Substantia nigra (tissue), 51 donors: ENCODE measurements at places on chromosomes 16 and 17.

- no peak for DNase-seq
Measured at GRCh38 chr16:66519482-66520373, 30.2 kb downstream of the TK2 start.

DNA sequence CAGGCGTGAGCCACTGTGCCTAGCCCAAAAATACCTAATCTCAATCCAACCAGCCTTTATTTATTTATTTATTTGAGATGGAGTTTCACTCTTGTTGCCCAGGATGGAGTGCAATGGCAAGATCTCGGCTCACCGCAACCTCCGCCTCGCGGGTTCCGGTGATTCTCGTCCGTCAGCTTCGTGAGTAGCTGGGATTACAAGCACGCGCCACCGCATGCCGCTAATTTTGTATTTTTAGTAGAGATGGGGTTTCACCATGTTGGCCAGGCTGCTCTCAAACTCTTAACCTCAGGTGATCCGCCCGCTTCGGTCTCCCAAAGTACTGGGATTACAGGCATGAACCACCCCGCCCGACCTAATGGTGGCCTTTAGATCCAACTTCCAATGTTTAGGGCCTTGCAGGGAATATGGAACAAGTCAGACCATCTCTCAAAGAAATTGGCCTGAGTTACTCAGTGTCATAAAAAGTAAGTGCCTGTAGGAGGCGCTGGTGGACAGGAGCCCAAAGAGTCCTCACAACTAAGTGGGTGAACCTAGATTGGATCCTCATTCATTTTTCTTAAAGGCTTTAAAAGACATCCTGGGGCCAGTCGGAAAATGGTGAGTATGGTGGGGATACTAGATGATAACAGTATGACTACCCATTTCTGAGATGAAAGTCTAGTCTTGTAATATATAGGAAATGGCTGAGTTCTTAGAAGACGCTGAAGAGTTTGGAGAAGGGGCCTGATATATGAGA lies 4.6 kb downstream of the ZSCAN10 start:
- no peak for DNase-seq

GRCh38 chr16:65510850-65511249 lies 389.0 kb upstream of the CDH11 start:
- no peak for DNase-seq

DNA sequence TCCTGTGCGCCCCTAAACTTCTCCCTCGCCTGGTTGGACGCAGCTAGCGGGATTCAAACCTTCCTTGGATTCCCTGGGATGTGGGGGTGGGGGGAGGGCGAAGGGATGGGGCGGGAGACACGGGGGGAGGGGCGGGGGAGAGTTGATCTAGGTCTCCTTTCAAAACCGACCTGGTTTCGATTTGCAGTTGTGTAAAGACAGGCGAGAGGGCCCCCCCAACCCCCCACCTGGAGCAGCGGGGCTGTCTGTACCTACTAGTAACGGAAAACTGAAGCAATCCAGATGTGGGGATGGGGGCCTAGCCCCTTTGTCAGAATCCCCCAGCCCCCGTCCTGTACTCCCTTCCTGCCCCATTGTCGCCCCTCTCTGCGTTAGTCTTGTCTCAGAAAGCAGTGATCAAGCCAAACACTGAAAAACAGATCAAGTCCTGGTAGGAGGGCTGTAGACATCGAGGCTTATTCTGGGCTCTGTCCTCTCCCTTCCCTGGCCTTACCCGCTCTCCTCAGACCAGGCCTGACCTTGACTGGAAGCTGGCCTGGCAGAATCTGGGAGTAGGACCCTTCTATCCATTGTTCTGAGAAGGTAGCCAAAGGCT lies 902 bp downstream of the DLX4 start:
- no peak for DNase-seq

DNA sequence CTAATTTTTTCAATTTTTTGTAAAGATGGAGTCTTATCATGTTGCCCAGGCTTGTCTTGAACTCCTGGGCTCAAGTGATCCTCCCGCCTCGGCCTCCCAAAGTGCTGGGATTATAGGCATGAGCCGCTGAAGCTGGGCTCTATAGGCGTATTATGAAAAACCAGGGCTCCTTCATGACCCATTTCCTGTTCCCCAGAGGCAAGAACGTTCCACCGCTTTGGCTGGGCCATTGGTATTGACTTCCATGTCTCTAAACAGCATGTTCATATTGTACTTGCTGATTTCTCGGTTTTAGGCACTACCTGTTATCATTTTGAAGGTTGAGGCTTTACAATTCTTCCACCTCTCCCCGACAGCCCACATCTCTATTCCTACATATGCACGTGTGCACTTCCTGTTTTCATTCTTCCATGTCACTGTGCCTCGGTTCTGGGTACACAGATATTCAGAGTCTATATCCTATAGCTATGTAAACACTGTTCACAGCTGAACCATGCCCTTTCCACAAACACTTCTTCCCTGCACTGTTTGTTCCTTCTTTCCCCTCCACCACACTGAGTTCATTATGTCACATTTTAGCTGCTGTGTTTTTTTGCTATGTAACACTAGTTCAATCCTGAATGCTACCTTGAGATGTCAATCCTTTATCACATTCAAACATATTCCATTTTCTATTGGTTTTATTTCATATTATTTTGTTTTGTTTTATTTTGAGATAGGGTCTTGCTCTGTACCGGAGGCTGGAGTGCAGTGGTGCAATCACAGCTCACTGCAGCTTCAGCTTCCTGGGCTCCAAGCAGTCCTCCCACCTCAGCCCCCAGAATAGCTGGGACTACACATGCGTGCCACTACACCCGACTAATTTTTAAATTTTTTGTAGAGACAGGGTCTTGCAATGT lies 16.8 kb upstream of the MAPK3 start:
- DNase-seq: no peak

DNA sequence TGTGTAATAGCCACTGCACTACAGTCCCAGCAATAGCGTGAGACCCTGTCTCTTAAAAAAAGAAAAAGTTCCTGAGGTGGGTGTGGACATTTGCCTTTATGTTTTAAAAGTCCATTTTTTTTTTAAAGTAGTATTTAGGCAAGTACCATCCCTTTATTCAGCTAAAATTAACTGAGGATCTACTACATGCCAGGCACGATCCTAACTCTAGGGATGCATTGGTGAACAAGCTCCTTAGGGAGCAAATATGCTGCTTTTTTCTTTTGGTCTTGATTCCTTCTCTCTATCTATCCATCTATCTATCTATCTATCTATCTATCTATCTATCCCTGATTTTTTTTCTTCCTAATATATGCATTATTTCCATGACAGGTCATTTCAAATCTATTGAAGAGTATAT lies 44.7 kb downstream of the CMTM3 start:
- DNase-seq: no peak

GRCh38 chr17:78325076-78325687 lies 34.7 kb downstream of the SOCS3 start:
- DNase-seq: no peak

- DNase-seq: no peak
Measured at GRCh38 chr17:77153999-77154586, 13.3 kb downstream of the SEC14L1 start.

DNA sequence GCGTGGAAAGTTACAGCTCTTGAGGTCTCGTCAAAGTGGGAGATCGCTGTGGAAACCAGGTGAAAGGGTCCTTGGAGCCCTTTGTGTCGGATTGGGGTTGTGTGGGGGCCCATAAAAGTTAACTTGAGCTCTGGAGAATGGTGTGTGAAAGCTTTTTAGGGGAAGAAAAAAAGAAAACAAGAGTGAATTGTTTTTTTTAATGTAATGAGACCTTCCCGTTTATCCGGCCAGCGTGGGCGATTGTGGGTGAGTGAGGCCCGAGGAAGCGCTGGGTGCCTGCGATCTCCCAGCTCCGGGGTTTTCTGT lies 150.6 kb downstream of the MSI2 start:
- DNase-seq: no peak

GRCh38 chr17:66834919-66835454 lies at the start of gene CACNG5:
Gene CACNG5 (plus strand): TSS chr17:66835117. CDS start chr17:66877333, 42,216 bp downstream.
- no peak for DNase-seq

- no peak for DNase-seq
Measured at GRCh38 chr17:9322326-9322725, 253.3 kb downstream of the STX8 start.

- no peak for DNase-seq
Measured at GRCh38 chr17:35080536-35080935, 17.0 kb upstream of the RFFL start.

DNA sequence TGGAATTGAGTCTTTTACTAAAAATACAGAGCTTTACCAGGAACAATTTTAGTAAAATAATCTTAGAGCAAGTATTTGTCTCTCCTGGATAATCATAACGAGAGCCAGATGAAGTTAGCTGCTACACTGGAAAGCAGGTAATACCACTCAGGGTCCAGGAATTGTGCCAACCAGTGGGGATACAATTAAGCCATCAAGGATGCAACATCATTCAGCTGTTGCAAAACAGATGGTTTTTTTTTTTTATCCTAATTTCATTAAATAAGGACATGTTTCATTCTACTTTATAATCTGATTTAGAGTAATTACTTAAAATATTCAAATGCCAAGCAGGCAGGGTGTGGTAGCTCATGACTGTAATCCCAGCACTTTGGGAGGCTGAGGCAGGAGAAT lies 10.2 kb downstream of the MMD start:
- no peak for DNase-seq

DNA sequence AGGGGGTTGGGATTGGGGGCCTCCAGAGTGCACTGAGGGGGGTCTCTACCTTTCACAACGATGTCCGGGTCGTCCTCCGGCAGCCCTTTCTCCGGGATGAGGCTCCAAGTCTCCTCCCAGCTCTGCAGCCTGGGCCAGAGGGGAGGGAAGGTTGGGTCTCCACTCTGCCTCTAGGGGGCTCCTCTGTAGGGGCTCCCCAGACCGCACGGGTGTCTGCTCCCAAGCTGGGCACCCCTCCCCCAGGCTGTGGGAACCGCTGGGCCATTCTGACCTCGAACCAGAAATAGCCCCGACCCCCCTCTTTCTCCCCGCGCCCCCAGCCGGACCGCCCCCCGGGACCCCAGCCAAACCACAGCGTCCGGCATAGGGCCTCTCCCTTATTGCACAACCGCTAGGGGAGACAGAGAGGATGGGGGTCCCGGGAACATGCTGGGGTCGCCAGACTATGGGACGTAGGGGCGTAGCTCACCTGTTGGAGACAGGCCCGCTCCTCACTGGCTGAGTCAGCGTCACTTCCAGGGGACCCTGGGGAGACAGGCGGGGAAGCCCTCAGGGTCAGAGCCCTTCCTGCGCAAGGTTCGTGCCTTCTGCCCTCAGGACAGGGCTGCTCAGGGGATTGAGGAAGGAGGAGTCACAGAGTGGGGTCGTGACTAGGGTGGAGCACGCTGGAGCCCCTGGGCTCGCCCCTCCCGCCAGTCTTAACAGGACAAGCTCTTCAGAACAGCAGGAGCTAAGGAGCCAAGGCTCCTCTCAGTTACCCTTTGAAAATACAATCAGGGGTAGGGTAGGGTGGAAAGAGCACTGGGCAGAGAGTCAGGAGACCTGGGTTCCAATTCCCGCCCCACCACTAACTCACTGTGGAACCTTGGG lies 2.7 kb downstream of the PLEKHH3 start:
- DNase-seq: no peak

DNA sequence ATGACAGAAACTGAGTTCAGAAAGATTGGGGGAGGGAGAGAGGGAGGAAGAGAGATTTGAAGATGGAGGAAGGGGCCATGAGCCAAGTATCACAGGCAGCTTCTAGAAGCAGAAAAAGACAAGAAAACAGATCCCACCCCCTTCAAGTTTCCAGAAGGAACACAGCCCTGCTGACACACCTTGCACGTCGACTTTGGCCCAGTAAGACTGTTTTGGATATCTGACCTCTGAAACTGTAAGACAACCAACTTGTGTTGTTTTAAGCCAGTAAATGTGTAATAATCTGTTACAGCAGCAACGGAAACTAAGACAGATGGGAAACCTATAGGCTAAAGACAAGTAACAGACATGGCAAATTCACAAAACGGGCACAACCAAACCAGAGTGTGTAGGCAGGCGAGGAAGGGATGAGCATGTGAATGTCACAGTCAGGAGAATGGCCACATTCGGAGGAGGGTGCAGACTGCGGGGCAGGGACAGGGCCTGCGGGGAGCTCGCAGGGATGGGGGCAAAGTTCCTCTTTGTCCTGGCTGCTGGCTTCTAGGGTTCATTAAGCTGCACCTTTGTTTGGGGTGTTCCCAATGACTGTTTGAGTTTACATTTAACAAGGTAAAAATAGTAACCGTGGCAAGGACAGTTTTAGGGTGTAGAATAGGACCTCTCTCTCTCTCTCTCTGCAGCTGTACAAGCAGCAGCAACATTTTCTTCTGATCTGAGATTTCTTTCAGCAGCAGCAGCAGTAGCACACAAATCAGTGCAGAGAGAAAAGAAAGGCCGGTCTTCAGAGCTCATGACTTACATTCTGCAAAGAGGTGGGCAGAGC lies 18.3 kb upstream of the ATP2C2 start:
- no peak for DNase-seq

GRCh38 chr16:85288869-85289660 lies 176.8 kb upstream of the CIBAR2 start:
- DNase-seq: no peak

GRCh38 chr17:41657936-41658335 lies 30.7 kb upstream of the EIF1 start:
- no peak for DNase-seq

DNA sequence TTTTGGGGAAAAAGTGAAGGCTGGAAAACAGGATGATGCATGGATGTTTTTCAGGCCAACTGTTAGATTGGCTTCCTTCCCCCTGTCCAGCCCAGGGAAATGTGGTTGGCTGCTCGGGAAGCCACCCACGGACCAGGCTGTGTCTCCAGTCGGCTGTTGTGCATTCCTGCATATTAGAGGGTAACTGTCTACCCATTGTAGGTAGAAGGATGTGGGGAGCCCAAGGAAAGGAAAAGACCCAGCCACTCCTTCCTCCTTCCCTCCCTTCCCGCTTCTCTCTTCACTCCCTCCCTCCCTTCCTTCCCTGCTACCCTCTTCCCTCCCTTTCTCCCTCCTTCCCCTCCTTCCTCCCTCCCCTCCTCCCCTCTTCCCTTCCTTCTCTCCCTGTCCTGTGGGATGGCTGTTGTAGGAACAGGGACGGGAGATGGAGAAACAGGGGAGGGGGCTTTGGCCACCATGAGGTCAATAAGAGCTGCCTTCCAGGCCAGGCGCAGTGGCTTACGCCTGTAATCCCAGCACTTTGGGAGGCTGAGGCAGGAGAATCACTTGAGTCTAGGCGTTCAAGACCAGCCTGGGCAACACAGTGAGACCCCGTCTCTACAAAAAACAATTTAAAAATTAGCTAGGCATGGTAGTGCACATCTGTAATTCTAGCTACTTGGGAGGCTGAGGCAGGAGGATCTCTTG lies 16.9 kb downstream of the SYT17 start:
- DNase-seq: no peak

DNA sequence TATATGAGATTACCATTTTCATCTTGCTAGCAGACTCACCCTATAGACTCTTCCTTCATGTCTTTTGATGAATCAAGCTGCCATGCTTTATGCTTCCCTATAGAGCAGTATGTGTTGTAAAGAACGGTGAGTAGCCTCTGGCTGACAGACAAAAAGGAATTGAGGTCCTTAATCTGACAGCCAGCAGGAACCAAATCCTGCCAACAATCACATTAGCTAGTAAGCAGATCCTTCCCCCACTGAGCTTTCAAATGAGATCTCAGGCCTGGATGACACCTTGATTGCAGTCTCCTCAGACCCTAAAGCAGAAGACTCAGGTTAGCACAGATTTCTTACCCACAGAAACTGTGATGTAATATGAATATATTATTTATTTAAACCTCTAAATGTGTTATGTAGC lies 577.0 kb downstream of the CDH11 start:
- no peak for DNase-seq

GRCh38 chr16:4409081-4409932 lies 7.1 kb downstream of the CORO7 start:
- DNase-seq: no peak
